ENCODE measurements at places on chromosomes 6 and 20.

- DNase-seq: no peak
These were observed 193.6 kb downstream of the EDN1 start for GRCh38 chr6:12483712-12484111.

DNA sequence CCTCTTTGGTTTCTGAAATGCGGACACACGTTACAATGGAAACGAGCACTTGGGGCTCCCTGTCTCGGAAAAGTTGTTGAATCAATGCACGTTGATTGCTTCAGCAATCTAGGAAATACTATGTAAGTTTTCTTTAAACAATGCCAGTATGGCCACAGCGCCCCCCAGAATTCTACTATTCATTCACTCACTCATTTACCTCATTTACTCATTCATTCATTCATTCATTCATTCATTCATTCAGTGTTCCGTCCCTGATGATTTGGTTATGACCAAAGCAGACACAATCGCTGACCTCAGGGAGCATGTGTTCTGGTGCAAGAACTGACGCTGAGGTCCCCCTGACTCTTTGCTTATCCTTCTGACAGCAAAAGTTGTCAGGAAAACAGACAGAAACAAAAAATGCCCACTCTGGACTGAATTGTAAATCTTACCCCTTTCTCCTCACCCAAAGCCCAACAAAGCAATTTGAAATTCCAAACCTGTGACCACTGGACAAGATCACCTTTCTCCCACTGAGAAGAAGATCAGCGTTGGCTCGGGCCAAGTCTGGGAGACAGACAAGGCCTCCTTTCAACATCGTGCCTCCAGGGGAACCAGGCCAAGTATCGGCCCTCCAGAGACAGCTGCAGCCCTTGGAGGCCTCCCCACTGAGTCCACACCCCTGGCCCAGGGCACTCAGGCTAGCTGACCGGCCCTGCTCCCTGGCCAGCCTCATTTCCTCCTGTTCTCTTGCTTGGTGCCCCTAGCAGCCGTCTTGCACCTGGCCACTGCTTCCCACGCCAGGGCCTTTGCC lies 15.0 kb upstream of the PMEPA1 start:
- no peak for DNase-seq

DNA sequence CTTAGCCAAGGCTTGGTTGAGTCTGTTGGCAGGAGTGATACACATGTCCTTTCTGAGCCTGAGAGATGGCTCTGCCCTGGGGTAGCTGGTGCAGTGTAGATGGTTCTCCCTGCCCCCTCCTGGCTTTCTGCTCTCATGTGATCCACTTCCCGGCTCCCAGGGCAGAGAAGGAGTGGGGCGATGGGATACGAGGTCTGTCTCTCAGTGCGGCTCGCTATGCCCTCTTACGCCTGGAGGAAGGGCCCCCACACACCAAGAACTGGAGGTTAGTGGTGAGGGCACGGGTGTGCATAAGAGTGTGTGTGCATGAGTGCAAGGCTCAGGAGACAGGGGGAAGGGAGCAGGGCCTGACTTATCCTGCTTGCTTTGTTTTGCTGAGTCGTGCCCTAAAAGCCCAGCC lies 18.8 kb downstream of the SLC12A5 start:
- no peak for DNase-seq

DNA sequence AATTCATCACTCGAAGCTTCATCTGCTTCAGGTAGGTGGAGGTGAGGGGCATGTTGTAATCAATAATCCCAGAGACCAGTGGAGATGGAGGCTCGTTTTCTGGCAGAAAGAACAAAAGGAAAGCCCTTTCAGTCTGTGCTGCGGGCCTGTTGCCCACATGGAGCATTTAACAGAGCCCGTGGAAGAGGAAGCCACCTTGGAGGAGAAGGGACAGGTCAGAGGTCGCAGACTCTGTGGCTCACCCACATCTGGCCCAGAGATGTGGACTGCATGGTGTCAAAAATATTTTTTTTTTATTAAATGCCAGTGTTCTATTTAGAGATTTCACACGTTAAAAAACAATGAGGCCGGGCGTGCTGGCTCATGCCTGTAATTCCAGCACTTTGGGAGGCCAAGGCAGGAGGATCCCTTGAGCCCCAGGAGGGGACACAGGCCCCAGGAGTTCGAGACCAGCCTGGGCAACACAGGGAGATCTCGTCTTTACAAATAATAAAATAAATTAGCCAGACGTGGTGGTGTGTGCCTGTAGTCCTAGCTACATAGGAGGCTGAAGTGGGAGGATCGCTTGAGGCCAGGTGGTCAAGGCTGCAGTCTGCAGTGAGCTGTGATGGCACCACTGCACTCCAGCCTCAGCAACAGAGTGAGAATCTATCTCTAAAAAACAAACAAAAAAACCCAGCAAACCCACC lies 73.6 kb downstream of the NOL4L start:
- DNase-seq: no peak

GRCh38 chr6:138945354-138945753 lies 42.7 kb downstream of the REPS1 start:
- DNase-seq: no peak

DNA sequence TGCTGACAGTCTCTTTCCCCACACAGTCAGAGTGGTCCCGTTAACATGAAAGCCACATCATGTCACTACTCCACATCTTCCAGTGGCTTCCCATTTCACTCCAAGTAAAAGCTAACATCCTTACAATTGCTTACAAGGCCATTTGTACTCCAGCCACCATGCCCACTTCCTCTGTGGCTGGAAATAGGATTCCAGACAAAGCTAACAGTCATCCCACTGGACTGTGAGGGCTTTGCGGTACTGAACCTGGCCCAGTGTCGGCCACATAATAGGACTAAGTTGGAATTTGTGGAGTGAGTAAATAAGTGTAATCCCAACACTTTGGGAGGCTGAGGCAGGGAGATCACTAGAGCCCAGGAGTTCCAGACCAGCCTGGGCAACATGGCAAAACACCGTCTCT lies 10.9 kb downstream of the CCM2L start:
- no peak for DNase-seq

GRCh38 chr6:32854376-32855178 lies 585 bp downstream of the PSMB9 start:
- peak; percentile 48 for DNase-seq

GRCh38 chr6:143744551-143745165 lies 66.9 kb downstream of the PHACTR2 start:
- no peak for DNase-seq

- no peak for DNase-seq
These were observed 148.4 kb upstream of the ARID1B start for GRCh38 chr6:156628805-156629204.
